ENCODE measurements at places on chromosomes 5 and 9.

GRCh38 chr9:72925126-72925789, 27.6 kb downstream of the ALDH1A1 start:
- no peak for DNase-seq

DNA sequence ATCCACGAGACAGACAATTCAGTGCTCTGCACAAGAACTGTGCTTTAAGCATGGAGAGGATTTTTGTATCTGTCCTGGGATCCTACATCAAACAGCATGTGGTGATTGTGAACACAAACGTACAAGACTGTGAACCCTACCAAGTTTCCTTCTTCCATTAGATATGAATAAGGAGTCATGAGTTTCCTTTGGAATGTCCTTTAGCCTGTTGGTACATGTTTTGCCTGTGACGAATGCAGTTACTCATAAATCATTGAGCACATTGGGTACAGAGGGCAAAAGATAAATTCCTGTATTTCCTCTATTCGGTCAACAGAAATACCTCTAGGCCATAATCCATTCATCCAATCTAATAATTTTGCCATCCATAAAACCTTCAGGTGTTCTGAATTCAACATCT, 61.5 kb downstream of the FXN start:
- DNase-seq: no peak

GRCh38 chr5:2913281-2913680, 161.8 kb upstream of the IRX2 start:
- DNase-seq: no peak

GRCh38 chr5:176646049-176646706, 1.1 kb upstream of the TSPAN17 start:
- no peak for DNase-seq

GRCh38 chr5:41918105-41918504, 7.0 kb upstream of the FBXO4 start:
- DNase-seq: no peak

GRCh38 chr9:128193469-128194096, 2.2 kb upstream of the CIZ1 start:
- no peak for DNase-seq

GRCh38 chr5:9015260-9015936, 530.5 kb downstream of the SEMA5A start:
- DNase-seq: no peak

All from stimulated activated naive CD4-positive, alpha-beta T cell treated with Interleukin-2 at 50 U/mL for 16 hours (primary cell).